ENCODE measurements at places on chromosomes 13 and 19. TPM values are rescaled to one million over a fixed set of nuclear protein-coding genes. Genes with fewer than 3 reads are reported as not detected.

The DAND5 gene
- total RNA-seq, result not detected

The IFNL1 gene
- total RNA-seq, result not detected

The ZNF555 gene
- total RNA-seq, result 1.2 TPM

The ZNF432 gene
- 16.8 TPM for total RNA-seq

The ZNF160 gene
- total RNA-seq, result 34.4 TPM

The SIGLEC9 gene
- 0.29 TPM for total RNA-seq

The ERICH4 gene
- not detected for total RNA-seq

The CRB3 gene
- not detected for total RNA-seq

The ZNF728 gene
- total RNA-seq, result not detected

The PABPC3 gene
- 0.12 TPM for total RNA-seq

The CD22 gene
- 3.2 TPM for total RNA-seq

The ARGLU1 gene
- total RNA-seq, result 86.4 TPM

The CYP4F2 gene
- total RNA-seq, result not detected

The LATS2 gene
- total RNA-seq, result 4.0 TPM

The RNF225 gene
- total RNA-seq, result not detected

The SPACA4 gene
- total RNA-seq, result not detected

Measured in T-helper 1 cell treated with Interleukin-12 subunit alpha and Interleukin-12 subunit beta and Interleukin-4 antibody, amounts not matched to agents 30 ng/mL and 1 ng/mL, for 36 hours (primary cell).